Activated T-cell treated with anti-CD3 and anti-CD28 coated beads for 48 hours (primary cell): ENCODE measurements at places on chromosomes 6 and 20.

- DNase-seq: peak; percentile 43
These were observed 33.7 kb downstream of the PTGIS start for GRCh38 chr20:49534255-49534712.

DNA sequence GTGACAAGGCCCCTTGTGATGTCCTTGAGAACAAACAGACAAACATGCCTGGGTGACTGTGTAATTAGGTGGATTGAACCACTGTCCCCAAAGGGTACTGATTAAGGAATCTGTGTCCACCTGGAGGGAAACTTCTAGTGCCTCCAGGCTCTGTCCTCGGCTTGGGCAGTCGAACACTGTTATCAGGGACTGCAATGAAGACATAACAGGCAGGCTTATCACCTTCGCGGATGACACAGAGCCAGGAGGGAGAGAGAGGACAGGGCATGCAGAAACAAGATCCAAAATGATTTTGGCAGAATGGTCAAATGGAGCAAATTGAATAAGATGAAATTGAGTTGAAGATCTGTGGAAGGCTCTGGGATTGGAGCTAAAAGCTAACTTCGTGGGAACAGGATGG, 60.9 kb upstream of the ZFAND3 start:
- no peak for DNase-seq

- no peak for DNase-seq
These were observed 199.0 kb downstream of the ARHGAP18 start for GRCh38 chr6:129510950-129511349.

DNA sequence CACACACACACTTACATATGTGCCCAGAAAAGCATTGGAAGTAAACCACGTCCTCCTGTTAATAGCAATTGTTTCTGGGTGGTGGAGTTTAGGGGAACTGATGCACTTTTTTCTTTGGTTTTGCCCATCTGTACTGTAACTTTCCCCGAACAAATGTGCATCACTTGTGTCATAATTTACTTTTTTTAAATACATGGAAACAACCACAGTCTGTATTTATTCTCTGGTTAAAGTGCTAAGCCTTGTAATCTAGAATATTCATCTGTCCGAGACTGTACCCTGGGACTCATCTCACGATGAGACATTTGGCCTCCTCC, 61.5 kb upstream of the CD93 start:
- DNase-seq: no peak

DNA sequence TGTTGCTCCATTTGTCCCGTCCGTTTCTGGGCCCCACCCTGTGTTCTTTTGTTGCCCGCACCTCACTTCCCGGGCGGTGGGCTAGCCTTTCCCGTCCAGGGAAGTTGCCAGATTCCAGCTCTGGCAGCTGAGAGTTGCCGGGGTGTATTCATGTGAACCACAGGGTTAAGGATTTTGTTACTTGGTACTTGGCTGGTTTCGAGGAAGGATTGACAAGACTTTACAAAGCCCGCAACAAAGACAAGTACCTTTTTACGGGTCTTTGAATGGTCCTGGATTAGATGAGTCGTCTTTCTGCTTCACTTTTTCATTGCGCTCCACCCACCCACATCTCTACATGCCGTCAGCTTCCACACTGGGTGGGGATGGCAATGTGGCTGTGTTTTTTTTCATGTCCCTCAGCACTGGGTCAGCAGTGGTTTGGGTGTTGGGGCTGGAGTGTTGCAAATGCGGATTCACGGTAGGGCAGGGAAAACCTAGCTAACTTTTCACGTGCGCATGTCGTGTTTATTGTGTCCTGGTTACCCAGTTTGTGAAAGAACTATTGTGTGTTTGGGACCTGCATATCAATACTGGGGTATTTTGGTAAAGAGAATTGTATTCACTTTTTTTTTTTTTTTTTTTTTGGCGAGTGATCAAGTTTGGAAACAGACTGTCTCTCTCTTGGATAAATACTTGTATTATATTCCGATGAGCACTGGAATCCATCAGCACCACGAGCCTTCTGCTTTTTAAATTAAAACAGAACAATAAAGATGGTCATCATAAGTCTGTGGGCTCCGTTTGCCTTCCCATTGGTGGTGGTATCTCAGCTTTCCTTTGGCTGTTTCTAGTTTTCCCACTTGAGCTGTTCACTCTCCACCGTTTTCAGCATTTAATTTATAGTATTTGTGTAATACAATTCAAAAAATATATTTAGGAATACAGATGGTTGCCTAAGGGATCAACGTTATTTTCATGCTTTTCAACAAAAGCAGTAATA, 1.2 kb downstream of the DUSP22 start:
- peak; percentile 18 for DNase-seq
